ENCODE measurements at places on chromosomes 11 and 22.

DNA sequence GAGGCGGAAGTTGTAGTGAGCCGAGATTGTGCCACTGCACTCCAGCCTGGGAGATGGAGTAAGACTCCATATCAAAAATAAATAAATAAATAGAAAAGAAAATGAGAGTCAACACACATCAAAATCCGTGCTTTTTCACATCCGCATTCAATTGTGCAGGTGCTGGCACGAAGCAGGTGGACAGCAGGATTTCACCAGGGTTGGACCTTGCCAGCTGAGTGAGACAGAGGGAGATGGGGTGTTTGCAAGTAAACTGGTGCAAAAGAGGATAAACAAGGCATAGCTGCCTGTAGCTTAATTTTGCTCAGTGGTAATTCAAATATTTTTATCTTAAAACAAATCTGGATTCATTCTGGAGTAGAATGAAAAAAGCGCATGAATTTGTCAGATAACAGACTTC, 23.3 kb upstream of the DNAL4 start:
- no peak for DNase-seq

- DNase-seq = no peak
Observed at GRCh38 chr22:36136475-36136874, 24.1 kb downstream of the APOL3 start.

DNA sequence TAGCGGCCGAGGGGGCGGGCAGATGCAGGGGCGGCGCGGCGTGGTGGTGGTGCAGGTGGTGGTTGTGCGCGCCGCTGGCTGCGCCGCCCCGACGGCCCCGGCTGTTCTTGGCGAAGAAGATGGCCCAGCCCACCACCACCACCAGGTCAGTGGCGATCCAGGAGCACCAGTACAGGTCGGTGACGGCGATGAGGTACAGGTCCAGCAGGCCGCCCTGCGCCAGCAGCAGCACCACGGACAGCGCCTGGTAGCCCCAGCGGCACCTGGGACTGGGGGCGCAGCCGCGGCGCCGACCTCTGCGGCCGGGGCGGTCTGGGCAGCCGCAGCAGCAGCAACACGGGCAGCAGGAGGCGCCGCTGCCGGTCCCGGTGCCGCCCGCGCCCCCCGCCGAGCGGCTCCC, 879 bp downstream of the TMEM121B start:
- no peak for DNase-seq

DNA sequence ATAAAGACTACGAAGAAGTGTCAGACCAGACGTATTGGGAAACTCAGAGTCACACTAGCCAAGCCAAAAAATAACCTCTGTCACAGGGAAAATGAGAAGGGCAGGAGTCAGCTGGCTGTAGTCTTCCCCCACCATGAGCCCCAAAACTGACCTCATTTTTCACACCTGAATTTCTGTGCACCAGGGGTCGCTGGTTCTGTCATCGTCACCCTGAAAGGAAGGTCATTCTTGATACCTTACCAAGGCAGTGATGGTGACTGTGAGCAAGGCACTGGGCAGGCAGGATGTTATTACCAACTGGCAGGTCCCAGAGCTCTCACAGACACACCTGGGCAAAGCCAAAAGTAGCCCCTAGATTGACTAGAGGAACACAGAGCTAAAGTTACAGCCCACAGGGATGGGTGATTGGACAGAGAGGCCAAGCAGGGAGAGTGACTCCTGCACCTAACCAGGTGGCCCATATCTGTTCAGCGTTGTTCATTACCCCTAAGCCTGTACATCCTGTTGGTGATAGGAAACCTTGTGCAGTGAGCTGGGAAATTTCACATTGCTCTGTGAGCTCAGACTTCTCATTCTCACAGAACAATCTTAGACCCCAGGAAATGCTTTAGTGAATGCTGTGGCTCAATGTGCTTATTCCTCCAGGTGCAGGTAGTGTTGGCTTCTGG, 32.3 kb upstream of the OR56A1 start:
- DNase-seq = no peak

DNA sequence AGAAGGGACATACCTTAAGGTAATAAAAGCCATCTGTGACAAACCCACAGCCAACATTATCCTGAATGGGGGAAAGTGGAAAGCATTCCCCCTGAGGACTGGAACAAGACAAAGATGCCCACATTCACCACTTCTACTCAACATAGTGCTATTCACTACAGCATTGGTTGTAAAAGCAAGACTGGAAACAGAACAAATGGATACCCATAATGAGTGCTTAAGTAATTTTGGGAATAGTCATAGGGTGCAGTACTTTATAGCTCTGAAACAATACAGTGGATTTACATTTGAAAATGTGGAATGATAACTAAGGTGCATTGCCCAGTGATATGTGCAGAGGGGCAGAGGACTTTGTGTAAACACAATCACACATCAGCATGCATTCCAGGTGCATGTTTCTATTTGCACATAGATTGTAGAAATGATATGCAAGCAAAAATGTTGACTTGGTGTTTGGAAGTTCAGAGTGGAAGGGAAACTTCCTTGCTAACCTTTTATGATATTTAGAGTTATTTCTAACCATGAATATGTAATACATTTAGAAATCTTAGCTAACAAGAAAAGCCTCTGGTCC, 112.3 kb downstream of the IGLL1 start:
- DNase-seq = no peak

DNA sequence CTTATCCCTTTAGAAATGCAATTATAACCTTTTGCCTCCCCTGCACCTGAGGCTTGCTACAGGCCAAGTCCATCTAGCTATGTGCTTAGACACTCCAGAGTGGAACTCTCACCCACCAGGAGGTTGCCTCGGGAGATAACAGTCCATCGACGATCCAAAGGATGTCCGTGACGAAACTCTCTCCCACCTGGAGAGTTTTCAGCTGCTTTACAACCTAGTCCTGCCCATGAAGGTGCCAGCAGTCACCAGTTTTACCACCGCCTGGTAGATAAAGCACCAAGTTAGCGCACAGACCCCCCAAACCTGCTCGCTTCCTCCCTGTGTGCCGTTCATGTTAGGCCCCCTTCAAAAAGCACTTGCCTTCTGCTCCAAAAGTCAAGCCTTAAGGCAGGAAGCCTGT, 53.1 kb upstream of the SHISAL1 start:
- DNase-seq = no peak

GRCh38 chr11:117089685-117090084, 8.5 kb downstream of the SIK3 start:
- no peak for DNase-seq

DNA sequence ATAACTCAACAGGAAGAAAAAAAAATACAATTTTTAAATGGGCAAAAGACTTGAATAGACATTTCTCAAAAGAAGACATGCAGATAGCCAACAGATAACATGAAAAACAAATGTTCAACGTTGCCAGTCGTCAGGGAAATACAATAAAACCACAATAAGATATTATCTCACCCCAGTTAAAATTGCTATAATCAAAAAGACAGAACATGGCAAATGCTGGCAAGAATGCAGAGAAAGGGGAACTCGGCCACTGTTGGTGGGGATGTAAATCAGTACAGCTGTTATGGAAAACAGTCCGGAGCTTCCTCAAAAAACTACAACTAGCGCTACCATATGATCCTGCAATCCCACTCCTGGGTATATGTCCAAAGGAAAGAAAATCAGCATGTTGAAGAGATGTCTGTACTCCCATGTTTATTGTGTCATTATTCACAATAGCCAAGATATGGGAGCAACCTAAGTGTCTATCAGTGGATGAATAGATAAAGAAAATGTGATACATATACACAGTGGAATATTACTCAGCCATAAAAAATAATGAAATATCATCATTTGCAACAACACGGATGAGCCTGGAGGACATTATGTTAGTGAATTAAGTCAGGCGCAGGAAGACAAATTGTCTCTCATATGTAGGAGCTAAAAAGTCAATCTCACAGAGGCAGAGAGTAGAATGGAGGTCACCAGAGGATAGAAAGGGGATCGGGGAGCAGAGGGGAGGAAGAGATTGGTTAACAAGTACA, 12.2 kb upstream of the CYTH4 start:
- DNase-seq = no peak

DNA sequence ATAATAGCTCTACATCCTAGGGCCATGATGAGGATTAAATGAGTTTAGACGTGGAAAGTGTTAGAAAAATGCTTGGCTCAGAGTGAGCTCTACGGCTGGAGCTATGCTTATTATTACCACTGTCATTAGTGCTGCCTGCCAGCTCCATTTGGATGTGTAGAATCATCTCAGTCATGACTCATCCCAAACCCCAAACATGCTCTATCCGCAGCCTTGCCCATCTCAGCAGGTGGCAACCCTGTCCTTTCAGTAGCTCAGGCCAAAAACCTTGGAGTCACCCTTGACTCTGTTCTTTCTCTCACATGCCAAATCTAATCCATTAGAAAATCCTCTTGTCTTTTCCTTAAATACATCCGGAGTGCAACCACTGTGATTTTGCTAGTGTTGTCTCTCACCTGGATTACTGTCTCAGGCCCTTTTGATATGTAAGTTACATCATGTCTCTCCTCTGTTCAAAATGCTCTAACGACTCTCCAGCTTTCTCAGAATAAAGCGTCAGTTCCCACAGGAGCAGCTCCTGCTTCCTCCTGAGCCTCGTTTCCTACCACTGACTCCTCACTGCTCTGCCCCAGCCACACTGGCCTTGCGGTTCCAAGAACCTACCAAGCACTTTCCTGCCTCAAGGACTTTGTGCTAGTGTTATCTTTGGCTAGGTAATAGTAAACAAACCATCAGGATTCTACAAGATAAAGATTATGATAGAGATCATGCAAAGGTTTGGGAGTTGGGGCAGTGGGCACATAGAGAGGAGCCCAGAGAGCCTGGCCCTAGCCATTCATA, 10.5 kb upstream of the CHRM1 start:
- no peak for DNase-seq

- DNase-seq = no peak
Observed at GRCh38 chr11:65373839-65374580, 8.4 kb downstream of the SLC25A45 start.

- DNase-seq = peak; percentile 62
Observed at GRCh38 chr11:86805873-86806310, 5.5 kb downstream of the PRSS23 start.
